Esophagus squamous epithelium (tissue), 5 donors: ENCODE measurements at places on chromosomes 6 and 20.
A peak's percentile ranks its signal among the peaks of the same experiment; 100 is the strongest.

GRCh38 chr6:148548749-148549140, 198.1 kb upstream of the UST start:
- DNase-seq, result no peak

DNA sequence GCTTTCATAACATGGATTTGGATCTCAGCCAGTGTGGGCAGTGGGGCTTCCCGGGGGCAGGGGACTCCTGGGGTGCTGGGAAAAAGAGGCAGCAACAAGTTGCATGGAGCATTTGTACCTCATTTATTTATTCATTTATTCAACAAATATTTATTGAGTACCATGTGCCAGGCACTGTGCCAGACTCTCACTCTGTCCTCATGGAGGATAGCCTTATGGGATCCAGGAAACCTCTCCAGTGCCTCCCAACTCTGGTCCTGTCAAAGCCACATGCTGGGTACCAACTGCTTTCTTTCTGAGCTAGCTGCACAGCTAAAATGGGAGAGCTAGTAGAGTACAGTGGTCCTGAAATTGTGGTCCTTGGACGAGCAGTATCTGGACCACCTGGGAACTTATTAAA, 87.8 kb upstream of the EPB41L1 start:
- DNase-seq, result no peak

DNA sequence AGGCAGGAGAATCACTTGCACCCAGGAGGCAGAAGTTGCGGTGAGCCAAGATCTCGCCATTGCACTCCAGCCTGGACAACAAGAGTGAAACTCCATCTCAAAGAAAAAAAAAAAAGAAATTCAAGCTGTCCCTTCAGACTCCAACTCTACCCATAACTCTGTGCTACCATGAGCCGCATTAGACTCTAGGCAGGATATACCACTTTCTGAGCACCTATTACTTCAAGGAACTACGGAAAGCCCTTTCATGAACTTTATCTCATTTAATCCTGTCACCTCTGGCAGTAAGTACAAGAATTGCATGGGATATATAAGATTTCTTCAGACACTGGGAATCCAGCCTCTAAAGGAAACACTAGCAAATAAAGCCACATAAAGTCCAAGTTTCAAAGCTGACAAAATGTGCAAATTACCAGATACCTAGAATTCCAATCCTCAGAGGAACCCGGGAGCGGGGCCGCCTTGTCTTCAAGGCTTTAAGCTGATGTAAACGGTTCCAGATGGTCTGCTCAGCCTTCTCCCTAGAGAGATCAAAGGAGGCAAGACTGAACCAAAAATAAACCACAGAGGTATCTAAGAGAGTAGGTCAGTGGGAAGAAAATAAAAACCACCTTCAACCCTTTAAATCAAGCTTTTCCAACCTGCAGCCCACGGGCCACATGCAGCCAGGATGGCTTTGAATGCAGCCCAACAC, 9.4 kb downstream of the CDK5RAP1 start:
- DNase-seq, result no peak

DNA sequence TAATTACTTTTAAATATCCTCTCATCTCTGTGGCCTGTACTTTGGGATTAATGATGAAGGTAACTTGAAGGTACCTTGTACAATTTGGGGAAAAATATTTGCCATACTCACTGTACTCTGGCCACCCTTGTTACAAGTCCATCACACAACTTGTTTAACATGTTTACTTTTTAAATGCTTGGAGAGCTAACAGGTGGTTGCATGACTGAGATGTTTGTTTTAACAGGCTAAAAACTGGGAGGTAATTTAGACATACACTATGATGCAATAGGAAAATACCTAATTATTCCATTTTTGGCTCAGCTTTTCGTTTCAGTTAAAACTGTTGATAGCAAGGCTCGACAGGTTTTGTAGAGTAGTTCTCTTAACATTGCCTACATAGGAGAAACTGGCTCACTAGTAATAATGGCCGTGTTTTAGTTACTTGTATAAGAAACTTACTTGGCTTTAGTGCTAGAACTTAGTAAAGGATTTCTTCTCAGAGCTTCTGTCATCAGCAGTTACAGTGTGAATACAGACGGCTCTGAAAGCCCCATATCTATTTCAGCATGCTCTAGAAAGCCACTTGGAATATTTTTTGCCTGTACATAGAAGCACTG, 489.8 kb upstream of the SOX4 start:
- no peak for DNase-seq

- DNase-seq, result no peak
Observed at GRCh38 chr6:100338090-100338489, 126.6 kb downstream of the SIM1 start.

GRCh38 chr20:44738813-44739477, 6.7 kb upstream of the KCNK15 start:
- DNase-seq, result peak; percentile 23

- DNase-seq, result no peak
Observed at GRCh38 chr6:5481750-5482149, 220.4 kb downstream of the FARS2 start.

GRCh38 chr6:84492241-84493165, 265.1 kb upstream of the CEP162 start:
- DNase-seq, result no peak

GRCh38 chr20:52031206-52031562, 160.4 kb downstream of the ZFP64 start:
- no peak for DNase-seq

DNA sequence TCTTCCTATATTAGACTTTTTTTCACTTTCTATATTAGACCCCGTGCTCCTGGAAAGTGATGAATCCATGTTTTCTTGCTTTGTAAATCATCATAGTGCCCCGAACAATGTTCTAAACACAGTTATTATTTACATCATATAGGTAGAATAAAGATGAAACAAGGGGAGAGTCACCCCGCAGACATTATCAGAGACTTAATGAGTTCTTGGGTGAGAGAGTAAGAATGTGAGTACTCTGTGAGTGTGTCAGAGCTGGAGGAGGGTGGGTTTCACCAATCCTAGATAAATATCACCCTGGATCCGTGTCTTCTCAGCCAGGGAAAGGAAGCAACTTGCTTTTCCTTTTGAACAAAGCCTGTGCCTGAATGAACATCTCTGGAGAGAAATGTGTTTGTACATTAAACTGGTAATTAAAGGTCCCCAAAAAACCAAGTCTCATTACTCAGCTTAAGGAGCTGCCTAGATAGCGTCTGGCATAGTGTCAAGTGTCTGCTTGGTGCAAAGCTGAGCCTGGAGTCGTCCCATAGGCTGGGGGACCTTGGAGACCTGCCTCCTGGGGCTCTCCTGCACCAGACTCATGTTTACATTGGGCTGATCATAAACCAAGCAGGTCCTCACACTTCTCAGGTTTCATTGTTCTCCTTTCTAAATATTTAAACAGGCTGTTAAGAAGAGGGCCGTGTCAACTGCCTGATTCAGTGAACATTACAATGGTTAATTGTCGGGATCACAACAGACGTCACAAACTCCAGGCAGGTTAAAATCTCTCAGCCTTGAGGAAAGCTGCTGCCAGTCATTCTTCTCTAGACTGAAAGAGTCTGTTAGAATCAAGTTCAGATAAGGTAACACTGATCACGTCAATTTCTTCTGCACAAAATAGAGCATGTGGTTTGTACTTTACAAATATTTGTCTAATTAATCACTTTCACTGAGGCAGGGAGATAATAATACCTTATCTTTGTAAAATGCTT, 179.7 kb upstream of the MYLIP start:
- no peak for DNase-seq

GRCh38 chr6:111361648-111362047, 121.4 kb downstream of the REV3L start:
- DNase-seq, result no peak

- no peak for DNase-seq
Observed at GRCh38 chr20:45347936-45348778, at the start of gene SDC4. TSS of gene SDC4 (minus strand) at chr20:45348424. CDS start at chr20:45348384, 40 bp downstream.

DNA sequence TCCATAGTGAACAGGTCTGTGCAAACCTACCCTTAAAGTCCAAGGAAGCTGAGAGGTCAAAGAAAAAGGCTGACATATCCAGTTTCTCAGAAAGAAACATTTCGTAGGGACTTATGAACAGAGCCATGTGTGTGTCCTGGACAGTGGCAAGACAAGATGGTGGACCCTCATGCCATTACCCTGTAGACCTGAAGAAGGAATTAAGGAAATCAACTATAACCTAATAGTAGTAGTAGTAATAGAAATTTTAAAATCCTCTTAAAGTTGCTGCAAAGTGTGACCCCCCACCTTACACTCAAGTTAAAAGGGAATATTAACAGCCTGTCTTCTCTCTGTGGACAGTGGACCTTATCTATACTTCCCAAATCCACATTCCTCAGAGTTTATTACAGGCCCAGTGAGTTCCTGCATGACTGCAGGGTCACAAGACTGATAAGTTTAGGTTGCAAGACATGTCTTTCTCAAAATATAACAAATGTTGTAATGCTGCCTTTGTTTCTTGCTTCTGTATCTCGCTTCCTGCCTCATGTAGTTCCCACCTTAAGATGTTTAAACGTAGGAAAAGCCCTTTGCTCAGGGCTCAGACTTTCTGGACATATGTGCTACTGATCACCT, 10.6 kb downstream of the IL22RA2 start:
- DNase-seq, result no peak

- DNase-seq, result no peak
Observed at GRCh38 chr20:48720256-48720985, 107.4 kb downstream of the PREX1 start.

DNA sequence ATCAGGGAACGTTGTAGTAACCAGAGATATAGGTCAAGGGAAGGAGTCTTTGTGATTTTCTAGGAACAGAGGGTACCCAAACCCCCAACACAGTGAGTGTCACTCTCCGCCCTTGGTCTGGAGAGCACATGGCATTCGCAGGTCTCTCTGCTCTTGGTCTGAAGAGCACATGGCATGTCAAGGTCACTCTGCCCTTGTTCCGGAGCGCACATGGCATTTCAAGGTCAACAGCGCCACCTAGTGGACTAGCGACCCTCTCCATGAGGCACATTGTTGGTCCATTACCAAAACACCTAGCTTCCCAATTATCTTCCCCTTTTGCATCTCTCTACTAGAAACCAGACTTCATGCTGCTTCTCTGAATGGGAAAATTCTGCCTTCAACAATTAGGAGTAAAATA, 260.0 kb downstream of the C6orf118 start:
- DNase-seq, result no peak

GRCh38 chr20:37394543-37395409, 48.8 kb downstream of the SRC start:
- no peak for DNase-seq

GRCh38 chr6:106925948-106926347, 48.6 kb downstream of the CD24 start:
- DNase-seq, result no peak

DNA sequence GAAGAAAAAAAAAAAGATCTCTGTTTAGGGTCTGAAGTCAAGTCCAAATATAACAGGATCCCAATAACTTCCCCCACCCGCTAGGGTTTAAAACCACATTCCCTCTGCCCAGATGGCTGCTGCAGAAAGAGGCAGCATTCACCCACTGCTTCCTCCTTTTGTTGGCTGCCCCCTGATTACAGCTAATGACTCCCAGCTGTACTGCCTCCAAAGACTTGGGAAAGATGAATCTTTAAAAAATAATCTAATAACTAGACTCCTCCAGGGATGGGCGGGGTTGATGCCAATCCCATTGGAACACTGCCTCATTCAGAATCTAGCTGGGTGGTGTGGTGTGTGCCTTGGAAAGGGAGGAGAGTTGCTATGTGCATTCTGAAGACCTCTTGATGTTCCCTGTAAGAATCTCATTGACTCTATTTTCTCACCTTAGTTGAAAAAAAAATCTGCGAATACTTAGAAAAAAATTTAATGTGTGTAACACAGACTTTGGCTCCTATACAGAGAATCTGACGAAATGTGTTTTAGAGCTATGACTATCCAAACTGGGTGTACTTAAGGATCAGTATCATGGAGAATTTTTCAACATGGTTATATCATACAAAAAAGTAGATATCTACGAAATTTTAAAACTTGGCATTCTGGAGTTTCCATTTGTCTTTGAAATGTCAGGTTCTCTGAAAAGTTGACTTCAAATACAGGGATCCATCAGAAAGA, 174.0 kb downstream of the RNF144B start:
- DNase-seq, result no peak

GRCh38 chr6:5366941-5367340, 105.6 kb downstream of the FARS2 start:
- DNase-seq, result no peak

- DNase-seq, result no peak
Observed at GRCh38 chr20:33909331-33909921, 84.3 kb upstream of the RALY start.

GRCh38 chr20:22909436-22909835, 125.7 kb upstream of the SSTR4 start:
- no peak for DNase-seq

- no peak for DNase-seq
Observed at GRCh38 chr6:129635396-129636130, 74.4 kb downstream of the ARHGAP18 start.

- DNase-seq, result no peak
Observed at GRCh38 chr6:39377539-39377950, 55.0 kb upstream of the KCNK16 start.

DNA sequence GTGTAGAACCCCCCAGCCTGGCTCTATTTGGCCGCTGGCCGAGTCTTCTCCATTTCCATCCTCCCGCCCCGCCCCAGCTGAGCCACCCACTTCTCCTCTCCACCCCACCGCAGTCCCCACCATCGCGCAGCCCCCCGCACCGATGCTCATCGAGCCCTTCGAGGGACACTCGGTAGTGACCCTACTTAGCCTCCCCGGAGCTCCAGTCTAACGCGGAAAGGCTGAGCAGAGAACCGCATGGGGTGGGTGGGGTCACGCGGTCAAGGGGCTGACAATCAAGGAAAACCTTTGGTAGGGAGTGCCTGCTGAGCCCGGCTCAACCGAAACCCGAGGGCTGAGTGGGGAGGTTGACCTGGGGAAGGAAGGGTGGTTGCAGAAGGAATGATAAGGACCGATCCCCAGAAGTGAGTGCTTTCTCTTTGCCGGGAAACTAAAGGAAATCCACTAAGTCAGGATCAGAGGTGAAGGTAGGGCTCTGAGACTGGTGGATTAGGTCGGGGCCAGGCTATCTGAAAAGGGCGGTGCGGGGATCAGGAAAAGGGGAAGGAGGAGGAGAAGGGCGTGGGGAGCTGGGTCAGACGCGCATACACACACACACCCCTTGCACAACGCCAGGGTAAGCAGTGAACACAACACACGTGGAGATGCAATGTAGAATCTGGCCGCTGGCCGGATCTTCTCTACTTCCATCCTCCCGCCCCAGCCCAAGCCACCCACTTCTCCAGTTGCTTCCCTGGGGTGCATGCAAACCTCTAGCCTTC, 49.8 kb downstream of the CPXM1 start:
- DNase-seq, result no peak

- DNase-seq, result no peak
Observed at GRCh38 chr6:117446861-117447260, 21.1 kb upstream of the ROS1 start.

DNA sequence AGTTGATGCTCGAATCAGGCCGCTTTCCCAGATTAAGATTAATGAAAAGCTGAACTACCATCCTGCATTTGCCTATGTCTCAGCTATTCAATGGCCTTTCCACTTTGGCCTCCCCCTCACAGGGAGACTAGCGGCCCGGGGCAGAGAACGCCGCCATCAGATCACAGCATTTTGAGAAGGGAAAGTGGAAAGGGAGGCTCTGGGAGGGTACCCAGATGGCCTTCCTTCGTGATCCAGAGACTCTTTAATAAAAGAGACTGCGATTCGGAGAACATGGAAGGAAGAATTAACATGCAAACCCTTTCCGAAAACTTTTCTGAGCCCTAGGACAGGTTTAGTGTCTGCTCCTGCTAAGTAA, 533 bp downstream of the MRPS18A start:
- no peak for DNase-seq
